ENCODE measurements at places on chromosomes 2 and 18. TPM values are rescaled to one million over a fixed set of nuclear protein-coding genes. Genes with fewer than 3 reads are reported as not detected.

GRCh38 chr2:34373586-34374233, 774.6 kb upstream of the FAM98A start:
- DNase-seq = no peak

- DNase-seq = no peak
Measured at GRCh38 chr2:97695744-97696143, 17.6 kb upstream of the ZAP70 start.

DNA sequence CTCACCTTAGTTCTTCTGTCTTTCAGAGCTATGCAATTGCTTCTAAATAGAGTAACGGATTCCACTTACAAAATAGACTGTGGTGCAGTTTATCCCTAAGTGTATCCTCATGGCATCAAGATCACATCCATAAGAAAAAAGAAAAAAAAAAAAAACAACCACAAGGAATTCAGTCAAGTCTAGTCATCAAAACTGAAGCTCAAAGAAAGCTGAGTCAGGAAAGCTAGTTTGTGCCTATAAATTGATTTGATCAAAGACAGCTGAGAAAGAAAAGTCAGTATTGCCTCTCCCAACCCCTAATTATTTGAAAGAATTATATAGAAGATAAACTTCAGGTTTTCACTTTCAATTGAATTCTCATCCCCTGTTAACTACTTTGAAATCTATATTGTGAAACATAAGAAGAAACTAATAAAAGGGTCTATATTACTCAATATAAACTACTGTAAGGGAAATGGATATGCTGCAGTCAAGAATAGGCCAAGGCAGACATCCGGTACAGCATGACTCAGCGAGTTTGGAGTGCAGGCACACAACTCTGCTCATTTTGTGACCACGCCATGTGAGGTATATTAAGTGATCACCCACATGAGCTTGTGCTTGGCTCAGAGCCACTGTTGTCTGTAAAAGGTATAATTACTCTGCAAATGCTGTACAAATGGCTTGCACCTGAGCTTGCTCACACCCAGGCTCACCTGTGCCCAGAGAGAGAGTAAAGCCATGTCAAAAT, 568.1 kb upstream of the CRIM1 start:
- no peak for DNase-seq

GRCh38 chr2:66432801-66433694, 1.9 kb upstream of the MEIS1 start:
- peak; percentile 96 for DNase-seq

DNA sequence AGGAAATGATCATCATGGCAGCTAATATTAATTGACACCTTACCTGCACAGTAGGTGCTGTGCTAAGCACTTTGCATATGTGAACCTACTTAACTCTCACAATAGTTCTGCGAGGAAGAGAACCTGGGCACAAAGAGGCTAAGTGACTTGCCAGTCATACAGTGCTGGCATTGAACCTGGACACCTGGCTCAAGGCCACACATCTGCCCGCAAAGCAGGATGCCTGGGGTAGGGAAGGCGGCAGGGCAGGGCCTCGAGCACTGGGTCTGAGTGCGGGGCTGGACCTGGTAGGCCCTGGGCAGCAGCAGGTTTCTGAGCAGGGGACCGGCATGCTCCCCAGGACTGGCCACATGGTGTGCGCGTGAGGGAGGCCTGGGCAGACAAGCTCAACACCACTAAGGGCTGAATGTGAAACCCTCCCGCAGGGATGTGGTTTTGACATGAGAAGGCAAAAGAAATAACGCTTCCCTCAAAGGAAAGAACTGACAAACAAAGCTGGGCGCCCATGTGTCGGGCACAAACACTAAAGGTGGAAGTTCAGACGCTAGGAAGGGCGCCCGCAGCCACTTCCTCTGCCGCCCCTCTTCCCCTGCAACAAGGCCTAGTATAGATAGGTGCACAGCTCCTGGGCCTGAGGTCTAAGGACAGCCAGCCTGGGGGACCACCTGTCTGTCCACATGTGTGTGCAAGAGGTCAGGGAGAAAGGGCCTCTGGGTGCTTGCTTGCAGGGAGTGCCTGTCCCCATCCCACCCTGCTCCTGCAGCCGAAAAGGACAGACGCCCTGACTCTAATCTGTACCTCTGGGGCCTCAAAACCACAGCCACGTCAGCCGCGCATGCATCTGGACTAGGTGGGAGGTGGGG, 92.5 kb downstream of the ZFP36L2 start:
- peak; percentile 50 for DNase-seq

GRCh38 chr2:39356922-39357639, 80.0 kb downstream of the MAP4K3 start:
- DNase-seq = no peak

DNA sequence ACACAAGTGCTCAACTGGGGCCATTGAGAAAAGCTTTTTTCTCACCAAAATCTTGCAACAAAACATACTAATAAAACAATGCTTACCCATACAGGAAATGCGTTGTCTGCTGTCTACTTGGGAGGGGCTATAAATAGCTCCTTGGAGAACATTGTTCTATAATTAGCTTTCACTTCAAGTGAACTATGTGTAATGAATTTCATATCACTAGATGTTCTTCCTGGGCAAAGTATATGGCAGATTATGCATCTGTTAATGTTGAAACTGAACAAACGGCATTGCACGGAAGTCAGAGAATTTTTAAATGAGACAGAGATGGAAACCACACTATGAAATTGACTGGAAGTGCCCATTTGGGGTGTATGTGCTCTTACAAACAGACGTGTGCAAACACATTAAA, 6.4 kb upstream of the NPAS2 start:
- no peak for DNase-seq

- DNase-seq = no peak
Measured at GRCh38 chr2:210007895-210008294, 5.5 kb downstream of the RPE start.

DNA sequence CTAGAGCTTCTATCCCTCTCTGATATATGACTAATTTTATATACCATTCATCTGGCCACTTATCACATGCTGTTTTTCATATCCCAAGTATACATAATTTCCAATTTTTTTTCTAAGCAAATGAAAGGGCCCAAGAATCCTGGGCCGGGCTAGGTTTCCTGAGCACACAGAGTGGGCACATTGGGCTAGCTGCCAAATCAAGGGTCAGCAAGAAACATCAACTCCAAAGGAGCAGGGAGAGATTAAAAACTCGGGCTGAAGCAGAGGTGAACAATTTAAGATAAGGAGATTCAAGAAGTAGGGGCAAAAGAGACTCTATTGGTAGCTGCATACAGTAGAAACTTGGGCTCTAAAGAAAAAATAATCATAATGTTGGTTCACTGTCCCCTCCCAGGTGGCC, 39.0 kb downstream of the OLA1 start:
- no peak for DNase-seq

- no peak for DNase-seq
Measured at GRCh38 chr2:102094917-102095316, 47.6 kb upstream of the IL1R1 start.

DNA sequence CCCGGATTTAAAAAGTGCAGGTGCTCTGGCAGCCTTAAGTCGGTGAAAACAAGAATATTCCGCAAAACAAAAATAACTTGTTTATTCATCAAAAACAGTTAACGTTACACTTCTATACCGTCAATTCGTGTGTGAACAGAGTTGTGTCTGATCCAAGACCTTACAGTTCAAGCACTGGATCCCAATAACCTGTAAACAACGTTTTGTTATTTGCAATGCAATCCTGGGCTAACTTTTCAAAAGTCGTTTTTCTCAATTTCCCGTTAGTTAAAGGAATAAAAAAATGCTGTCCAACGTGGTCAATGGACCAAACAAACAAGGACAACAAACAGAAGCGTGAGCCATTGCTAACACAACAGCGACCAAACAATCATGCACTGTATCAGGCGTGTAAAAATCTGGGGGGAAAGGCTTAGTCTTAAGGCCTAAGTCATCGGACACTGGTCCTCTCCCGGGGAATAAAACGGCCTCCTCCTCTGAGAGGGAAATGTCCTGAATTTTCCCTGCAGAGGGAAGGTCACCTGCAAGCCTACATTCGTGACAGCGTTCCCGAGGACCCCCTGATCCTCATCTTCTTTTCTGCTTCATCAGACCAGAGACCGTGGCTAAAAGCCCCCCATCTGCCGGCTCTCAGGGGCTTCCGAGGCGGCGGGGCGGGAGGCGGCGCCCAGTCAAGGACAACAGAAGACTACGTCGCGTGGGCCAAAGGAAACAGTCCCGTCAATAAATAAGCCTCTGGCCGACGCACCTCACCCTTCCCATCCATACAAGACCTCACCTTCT, 490 bp downstream of the NDUFS1 start:
- no peak for DNase-seq

DNA sequence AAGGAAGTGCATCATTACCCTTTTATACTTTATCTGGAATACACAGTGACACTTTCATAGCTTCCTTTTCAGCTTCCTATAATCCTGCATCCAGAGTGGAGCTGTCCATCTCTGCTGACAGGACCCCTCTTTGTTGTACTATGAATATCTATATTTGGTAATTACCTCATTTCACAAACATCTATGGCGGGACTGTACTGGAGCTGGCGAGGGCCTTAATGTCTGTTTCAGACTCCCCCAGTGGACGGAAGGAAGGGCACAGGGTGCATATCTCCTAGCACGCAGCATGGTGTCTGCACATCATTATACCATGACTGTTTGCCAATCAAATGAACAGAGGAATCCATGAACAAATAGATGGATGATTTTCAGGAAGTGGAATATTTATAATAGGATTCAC, 142.3 kb downstream of the SOX11 start:
- DNase-seq = no peak

- no peak for DNase-seq
Measured at GRCh38 chr2:134539981-134540380, 178.8 kb downstream of the TMEM163 start.

GRCh38 chr18:46037512-46038305, 34.4 kb downstream of the PSTPIP2 start:
- no peak for DNase-seq

GRCh38 chr2:147469471-147469870, 375.4 kb upstream of the ACVR2A start:
- no peak for DNase-seq

DNA sequence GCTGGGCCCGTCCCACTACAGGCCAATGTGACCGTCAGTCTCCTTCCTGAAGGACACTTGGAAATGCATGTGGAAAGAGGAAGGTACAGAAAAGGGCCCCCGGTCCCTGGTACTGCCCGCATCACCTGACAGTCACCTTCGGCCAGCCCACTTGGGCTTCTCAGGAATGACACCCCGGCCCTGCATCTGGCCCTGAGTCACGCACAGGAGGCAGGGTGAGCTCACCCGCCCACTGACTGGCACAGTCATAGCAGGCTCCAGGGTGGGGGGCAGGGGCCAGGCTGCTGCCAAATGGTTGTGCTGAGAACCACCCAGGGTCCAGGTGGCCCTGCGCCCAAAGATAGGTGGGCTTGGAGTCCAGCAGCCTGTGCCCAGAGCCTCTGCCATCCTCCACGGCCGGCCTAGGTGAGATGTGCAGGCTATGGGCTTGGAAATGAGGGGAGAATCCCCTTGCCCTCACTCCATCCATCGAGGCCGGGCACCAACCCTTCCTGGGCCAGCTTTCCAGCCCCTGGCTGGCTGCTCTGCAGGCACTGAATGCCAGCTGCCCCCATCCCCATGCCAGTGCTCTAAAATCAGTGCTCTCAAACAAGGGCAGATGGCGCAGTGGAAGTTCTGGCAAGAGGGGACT, 14.1 kb downstream of the EMX1 start:
- peak; percentile 32 for DNase-seq

GRCh38 chr2:183951630-183952029, 646.7 kb upstream of the ZNF804A start:
- DNase-seq = no peak

- no peak for DNase-seq
Measured at GRCh38 chr18:7370802-7371201, 139.9 kb downstream of the LRRC30 start.

DNA sequence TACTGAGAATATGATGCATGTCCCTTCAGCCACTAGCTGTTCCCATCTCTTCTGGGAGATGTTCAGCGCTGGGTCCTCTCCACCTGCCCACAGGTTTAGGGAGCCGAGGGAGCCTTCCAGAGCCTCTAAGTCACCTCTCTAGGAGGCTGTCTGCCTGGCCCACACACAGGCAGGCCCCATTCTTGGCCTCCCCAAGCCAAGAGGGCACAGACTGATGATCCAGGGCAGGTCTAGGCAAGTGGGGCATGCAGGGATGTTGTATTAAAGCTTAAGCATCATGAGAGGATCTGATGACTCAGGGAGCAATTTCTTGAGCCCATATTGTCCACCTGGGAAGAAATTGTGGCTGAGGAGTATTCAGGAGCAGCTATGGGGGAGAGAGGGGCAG, 19.9 kb downstream of the TMSB10 start:
- DNase-seq = no peak

DNA sequence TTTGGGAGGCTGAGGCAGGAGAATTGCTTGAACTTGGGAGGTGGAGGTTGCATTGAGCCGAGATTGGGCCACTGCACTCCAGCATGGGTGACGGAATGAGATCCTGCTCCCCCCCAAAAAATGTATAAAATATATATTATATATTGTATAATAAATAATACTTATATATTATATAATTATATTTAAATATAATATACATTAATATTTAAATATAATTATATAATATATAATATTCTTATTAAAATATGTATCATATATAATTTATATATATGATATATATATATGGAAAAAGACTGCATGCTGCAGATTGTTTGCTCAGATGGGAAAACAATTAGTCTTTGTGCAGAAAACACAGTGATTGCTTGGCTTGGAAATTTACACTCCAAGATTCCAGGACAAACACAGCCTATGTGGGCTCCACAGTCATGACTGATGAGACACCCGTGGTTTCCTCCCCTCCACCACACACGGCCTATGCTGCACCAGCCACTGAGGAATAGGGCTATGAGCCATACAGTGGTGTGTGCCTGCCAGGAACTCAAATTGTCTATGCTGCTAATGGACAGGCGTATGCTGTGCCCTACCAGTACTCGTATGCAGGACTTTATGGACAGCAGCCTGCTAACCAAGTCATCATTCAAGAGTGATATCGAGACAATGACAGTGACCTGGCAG, 30.0 kb downstream of the PMAIP1 start:
- DNase-seq = no peak

DNA sequence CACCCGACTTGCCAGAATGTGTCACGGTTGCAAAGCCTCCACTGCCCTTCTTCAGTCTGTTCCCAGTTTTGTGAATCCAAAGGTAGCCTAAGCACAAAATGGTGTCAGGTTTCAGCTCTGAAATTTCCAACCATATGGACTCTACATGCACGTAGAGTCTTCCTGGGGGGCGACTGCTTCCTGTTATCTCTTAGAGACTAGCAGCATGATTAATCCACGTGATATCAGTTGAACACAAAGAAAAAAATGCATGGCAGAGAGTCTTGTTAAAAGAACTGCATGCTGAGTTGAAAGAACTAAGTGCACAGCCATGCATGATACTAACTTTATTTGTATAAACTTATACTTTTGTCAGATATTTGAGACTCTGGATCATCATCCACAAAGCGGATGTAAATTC, 404.4 kb downstream of the SOCS6 start:
- no peak for DNase-seq

- no peak for DNase-seq
Measured at GRCh38 chr2:155727187-155727895, 605.2 kb downstream of the NR4A2 start.

ICA1L gene
- total RNA-seq = 78.8 TPM

RGPD8 gene
- 44.0 TPM for total RNA-seq

OTOF gene
- total RNA-seq = 1.5 TPM

CFC1 gene
- 4.4 TPM for total RNA-seq

PCARE gene
- 0.51 TPM for total RNA-seq

ZNF396 gene
- 5.2 TPM for total RNA-seq

CNOT9 gene
- 36.9 TPM for total RNA-seq

CYP27A1 gene
- 62.3 TPM for total RNA-seq

RAB12 gene
- 39.8 TPM for total RNA-seq

ZNF804A gene
- total RNA-seq = 9.0 TPM

FANCL gene
- total RNA-seq = 47.0 TPM

NTSR2 gene
- 13.2 TPM for total RNA-seq

DES gene
- 6.1 TPM for total RNA-seq

SCG2 gene
- 93.3 TPM for total RNA-seq

SLC9A4 gene
- 0.17 TPM for total RNA-seq

Measured in dorsolateral prefrontal cortex (tissue), 122 donors.